A549 treated with DMSO at 1 μM for 4 hours (cell line): ENCODE measurements at places on chromosomes 7 and 10. TPM values are rescaled to one million over a fixed set of nuclear protein-coding genes. Genes with fewer than 3 reads are reported as not detected.

Gene ATXN7L1
- 5.5 to 7.6 TPM (median 5.9 TPM) in 5 replicates for total RNA-seq

Gene AUTS2
- total RNA-seq, result 3.6 to 5.3 TPM (median 4.3 TPM) in 5 replicates

Gene HOXA4
- 1.3 to 3.0 TPM (median 2.8 TPM) in 5 replicates for total RNA-seq

Gene TRIM50
- not detected in 5 replicates for total RNA-seq

Gene SUN3
- total RNA-seq, result 0.46 TPM in 1 of 5 replicates, not detected in the others

Gene KCND2
- total RNA-seq, result not detected in 5 replicates

Gene ANXA8
- total RNA-seq, result 27.8 to 40.7 TPM (median 30.6 TPM) in 5 replicates

Gene CHAT
- total RNA-seq, result not detected in 5 replicates

Gene ELMO1
- 1.4 to 2.8 TPM (median 2.3 TPM) in 5 replicates for total RNA-seq

Gene MEOX2
- total RNA-seq, result not detected in 5 replicates

Gene TMEM139
- 0.57 to 1.8 TPM (median 0.81 TPM) in 5 replicates for total RNA-seq

Gene UCN3
- total RNA-seq, result not detected in 5 replicates

Gene C10orf62
- not detected in 5 replicates for total RNA-seq

Gene ATE1
- 20.0 to 26.6 TPM (median 25.3 TPM) in 5 replicates for total RNA-seq

Gene CAMK1D
- total RNA-seq, result 6.7 to 9.1 TPM (median 8.8 TPM) in 5 replicates

Gene CDC123
- total RNA-seq, result 131 to 178 TPM (median 136 TPM) in 5 replicates

Gene STEAP1
- 13.3 to 15.8 TPM (median 15.7 TPM) in 5 replicates for total RNA-seq

Gene CALML5
- not detected in 5 replicates for total RNA-seq

Gene SPDYE1
- total RNA-seq, result not detected in 5 replicates

Gene SCIN
- total RNA-seq, result 0.36 to 0.70 TPM (median 0.45 TPM) in 5 replicates

Gene TIAL1
- 96.1 to 104 TPM (median 98.6 TPM) in 5 replicates for total RNA-seq

Gene JAKMIP3
- 1.6 to 2.0 TPM (median 1.9 TPM) in 5 replicates for total RNA-seq

Gene ABCB4
- not detected in 5 replicates for total RNA-seq

Gene NPFFR1
- 0.01 TPM in 2 of 5 replicates, not detected in the others for total RNA-seq

Gene SH2D4B
- total RNA-seq, result 0.02 to 0.08 TPM (median 0.06 TPM) in 3 of 5 replicates, not detected in the others

Gene GSTO2
- 1.7 to 3.5 TPM (median 2.5 TPM) in 5 replicates for total RNA-seq

Gene SMKR1
- 11.2 to 14.5 TPM (median 12.8 TPM) in 5 replicates for total RNA-seq

Gene HOXA6
- 0.71 to 2.5 TPM (median 1.8 TPM) in 5 replicates for total RNA-seq

Gene PCDH15
- not detected in 5 replicates for total RNA-seq

Gene ALOX5
- total RNA-seq, result 0.13 to 0.66 TPM (median 0.28 TPM) in 5 replicates

Gene ITIH5
- 0.08 to 0.14 TPM (median 0.10 TPM) in 5 replicates for total RNA-seq

Gene SUFU
- total RNA-seq, result 5.7 to 8.8 TPM (median 7.2 TPM) in 5 replicates

Gene OR6V1
- not detected in 5 replicates for total RNA-seq

Gene SPDYE5
- not detected in 5 replicates for total RNA-seq

Gene FHIP2A
- 8.3 to 10.1 TPM (median 9.9 TPM) in 5 replicates for total RNA-seq

Gene PVRIG
- total RNA-seq, result not detected in 5 replicates

Gene KIAA1549
- total RNA-seq, result 6.8 to 9.2 TPM (median 8.1 TPM) in 5 replicates

Gene SPRN
- total RNA-seq, result 0.13 to 0.38 TPM (median 0.21 TPM) in 5 replicates

Gene GPER1
- 0.64 to 1.1 TPM (median 0.79 TPM) in 5 replicates for total RNA-seq

Gene PAPOLB
- total RNA-seq, result not detected in 5 replicates

Gene PRSS2
- not detected in 5 replicates for total RNA-seq

Gene VWA2
- total RNA-seq, result not detected in 5 replicates

Gene VSTM2A
- not detected in 5 replicates for total RNA-seq

Gene CRHR2
- total RNA-seq, result not detected in 5 replicates

Gene AKR1B15
- 26.7 to 44.7 TPM (median 39.4 TPM) in 5 replicates for total RNA-seq

Gene CAV1
- total RNA-seq, result 403 to 499 TPM (median 459 TPM) in 5 replicates

Gene OIT3
- total RNA-seq, result 0.06 TPM in 2 of 5 replicates, not detected in the others

Gene ZPBP
- total RNA-seq, result not detected in 5 replicates

Gene CLDN12
- 22.7 to 29.8 TPM (median 26.9 TPM) in 5 replicates for total RNA-seq

Gene GHRHR
- not detected in 5 replicates for total RNA-seq

Gene GBX1
- 0.18 TPM in 1 of 5 replicates, not detected in the others for total RNA-seq

Gene TAS2R5
- total RNA-seq, result 0.37 to 0.81 TPM (median 0.46 TPM) in 4 of 5 replicates, not detected in the other

Gene UPP1
- 71.3 to 110 TPM (median 90.1 TPM) in 5 replicates for total RNA-seq

Gene TLL2
- total RNA-seq, result 0.08 to 0.14 TPM (median 0.10 TPM) in 5 replicates

Gene TMEM184A
- total RNA-seq, result 6.7 to 15.3 TPM (median 13.2 TPM) in 5 replicates
